ENCODE measurements at places on chromosomes 1 and 21. TPM values are rescaled to one million over a fixed set of nuclear protein-coding genes. Genes with fewer than 3 reads are reported as not detected.

DNASE2B gene
- total RNA-seq = not detected

GRCh38 chr1:202837746-202838262 lies 27.1 kb downstream of the PCAT6 start:
- no peak for DNase-seq

SH2D2A gene
- total RNA-seq = not detected

GRCh38 chr1:47585141-47585902 lies 147.5 kb downstream of the FOXD2 start:
- DNase-seq = no peak

CSDE1 gene
- 732 TPM for total RNA-seq

- DNase-seq = peak; percentile 65
Measured at GRCh38 chr1:59143811-59144210, 153.1 kb upstream of the FGGY start.

SOX13 gene
- 12.6 TPM for total RNA-seq

OVAAL gene
- 0.05 TPM for total RNA-seq

DDX20 gene
- 28.6 TPM for total RNA-seq

CD1B gene
- total RNA-seq = not detected

GRCh38 chr1:54311506-54311905 lies 94.7 kb downstream of the SSBP3 start:
- DNase-seq = no peak

- DNase-seq = no peak
Measured at GRCh38 chr1:213357403-213357802, 306.4 kb downstream of the RPS6KC1 start.

DNA sequence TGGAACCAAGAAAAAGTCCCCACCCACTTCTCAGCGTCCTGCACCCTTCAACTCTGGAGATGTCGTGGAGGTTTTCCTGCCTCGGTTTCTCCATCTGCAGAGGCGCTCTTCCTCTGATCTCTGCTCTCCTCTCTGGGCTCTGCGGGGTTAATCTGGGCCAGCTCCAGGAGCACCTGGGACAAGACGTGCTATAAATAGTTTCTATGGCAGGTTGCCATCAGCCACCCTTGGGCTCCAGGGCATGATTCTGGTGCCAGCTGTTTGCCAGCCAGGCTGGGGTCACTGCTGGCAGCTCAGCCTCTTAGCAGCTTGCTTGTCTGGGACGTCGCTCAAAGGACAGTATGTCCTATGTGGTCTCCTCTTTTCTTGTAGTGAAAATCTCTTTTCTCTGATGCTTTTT lies 137.1 kb downstream of the ACTL8 start:
- DNase-seq = peak; percentile 47

KRTAP12-2 gene
- total RNA-seq = not detected

DNA sequence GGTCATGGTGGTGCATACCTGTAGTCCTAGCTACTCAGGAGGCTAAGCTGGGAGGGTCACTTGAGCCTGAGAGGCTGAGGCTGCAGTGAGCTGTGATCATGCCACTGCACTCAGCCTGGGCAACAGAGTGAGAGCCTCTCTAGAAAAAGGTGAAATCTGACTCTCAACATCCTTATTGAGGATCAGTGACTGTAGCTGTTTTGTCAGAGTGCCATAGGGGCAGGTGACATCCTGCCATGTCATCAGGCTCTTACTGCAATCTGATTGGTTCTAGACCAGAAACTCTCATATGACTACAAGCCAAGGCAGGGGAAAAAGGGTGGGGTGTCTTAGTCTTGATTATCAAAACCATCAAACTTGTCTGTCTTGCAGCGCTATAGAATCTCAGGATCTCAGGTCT lies 62.8 kb upstream of the NGF start:
- DNase-seq = peak; percentile 23

DNA sequence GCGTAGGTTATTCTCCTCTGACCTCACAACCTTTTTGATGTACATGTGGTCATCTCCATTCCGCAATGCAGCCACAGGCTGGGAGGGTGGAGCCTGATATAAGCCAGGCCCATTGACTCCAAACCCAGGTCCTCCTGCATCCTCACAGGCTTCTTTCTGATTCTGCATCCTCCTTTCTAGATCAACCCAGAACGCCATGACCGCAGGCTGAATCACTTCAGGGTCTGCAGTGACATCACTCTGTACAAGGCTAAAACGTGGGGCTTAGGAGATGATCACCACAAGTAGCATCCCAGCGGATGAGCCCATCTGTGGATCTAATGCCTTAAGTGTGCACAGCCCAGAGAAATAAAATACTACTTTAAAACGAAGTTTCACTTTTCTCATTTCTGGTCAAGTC lies 16.1 kb downstream of the EBNA1BP2 start:
- no peak for DNase-seq

DNA sequence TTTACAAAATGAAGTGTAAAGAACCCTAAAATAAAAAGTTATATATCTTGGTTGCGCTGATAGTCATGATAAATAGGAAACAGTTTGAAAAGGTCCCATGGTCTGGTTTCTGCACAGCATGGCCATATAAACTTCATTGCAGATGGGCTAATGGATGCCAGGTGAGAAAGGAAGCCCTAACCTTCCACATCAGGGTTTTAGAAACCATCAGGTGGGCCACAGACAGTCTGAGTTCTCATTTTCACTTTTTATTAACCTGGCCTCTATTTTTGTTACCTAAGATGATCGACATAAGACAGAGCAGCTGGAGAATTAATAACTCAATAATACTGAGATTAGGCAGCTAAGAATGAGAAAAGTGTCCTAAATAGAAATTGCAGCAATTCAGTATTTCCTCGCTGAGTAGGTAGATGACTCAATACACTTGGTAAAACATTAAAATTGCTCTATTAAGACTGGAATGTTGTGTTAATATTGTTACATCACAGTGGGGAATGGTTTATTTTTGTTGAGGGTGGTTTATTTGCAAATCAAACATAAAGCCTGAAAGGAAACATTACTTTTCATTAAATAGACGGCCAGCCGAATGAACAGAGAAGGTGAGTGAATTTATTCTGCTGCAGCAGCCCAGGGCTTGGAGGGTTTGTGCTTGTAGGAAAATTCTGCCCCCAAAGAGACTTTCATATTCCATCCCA lies 21.1 kb downstream of the C1orf21 start:
- DNase-seq = no peak

- no peak for DNase-seq
Measured at GRCh38 chr21:37956772-37957171, 40.5 kb upstream of the KCNJ6 start.

GRCh38 chr1:192906334-192906733 lies 97.5 kb downstream of the RGS2 start:
- no peak for DNase-seq

GRCh38 chr1:226677027-226678020 lies 61.8 kb downstream of the ITPKB start:
- DNase-seq = peak; percentile 93

LRRC52 gene
- total RNA-seq = not detected

FMO3 gene
- total RNA-seq = 0.10 TPM

HSPG2 gene
- 60.5 TPM for total RNA-seq

- peak; percentile 46 for DNase-seq
Measured at GRCh38 chr1:214801191-214801590, 198.2 kb downstream of the CENPF start.

DNA sequence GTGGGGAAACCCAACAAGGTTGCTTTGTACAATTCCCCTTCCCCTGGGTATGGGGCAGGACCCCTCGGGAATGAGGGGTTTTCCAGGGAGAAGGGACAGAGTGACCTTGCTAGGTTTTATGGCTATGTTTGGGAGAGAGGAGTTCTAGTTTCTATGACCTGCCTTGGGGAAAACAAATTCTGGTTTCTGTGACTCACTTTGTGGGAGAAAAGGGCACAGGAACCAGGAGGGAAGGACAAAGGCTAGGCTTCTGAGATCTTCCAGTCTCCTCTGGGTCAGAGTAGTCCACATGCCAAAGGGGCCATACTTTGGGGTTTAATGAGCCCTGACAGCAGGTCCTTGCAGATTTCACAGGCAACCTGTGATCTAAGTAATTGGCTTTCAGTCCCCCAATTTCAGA lies 5.5 kb upstream of the PTGER3 start:
- DNase-seq = peak; percentile 40

PLEKHA6 gene
- total RNA-seq = 1.6 TPM

PLA2G5 gene
- total RNA-seq = 0.84 TPM

GRCh38 chr1:28580722-28581530 lies 11.1 kb upstream of the RAB42 start:
- DNase-seq = peak; percentile 77
